ENCODE measurements at places on chromosomes 3 and 15.

GRCh38 chr3:122572940-122573412 lies 4.5 kb upstream of the PARP15 start:
- DNase-seq: peak; percentile 64

DNA sequence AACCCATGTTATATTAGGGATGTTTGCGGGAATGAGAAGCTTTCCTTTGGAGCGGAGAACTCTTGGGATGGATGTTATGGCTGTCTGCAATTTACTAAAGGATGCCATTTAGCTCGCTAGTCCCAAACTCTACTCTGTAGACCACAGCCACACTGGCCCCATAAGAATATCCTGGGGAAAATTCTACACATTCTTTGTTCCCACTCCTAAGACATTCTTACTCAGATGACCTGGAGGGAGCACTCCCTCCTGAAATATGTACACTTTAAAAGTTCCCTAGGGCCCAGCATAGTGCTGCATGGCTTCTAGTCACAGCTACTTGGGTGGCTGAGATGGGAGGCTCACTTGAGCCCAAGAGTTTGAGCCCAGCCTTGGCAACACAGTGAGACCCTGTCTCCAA lies 288.7 kb upstream of the RORA start:
- DNase-seq: no peak

DNA sequence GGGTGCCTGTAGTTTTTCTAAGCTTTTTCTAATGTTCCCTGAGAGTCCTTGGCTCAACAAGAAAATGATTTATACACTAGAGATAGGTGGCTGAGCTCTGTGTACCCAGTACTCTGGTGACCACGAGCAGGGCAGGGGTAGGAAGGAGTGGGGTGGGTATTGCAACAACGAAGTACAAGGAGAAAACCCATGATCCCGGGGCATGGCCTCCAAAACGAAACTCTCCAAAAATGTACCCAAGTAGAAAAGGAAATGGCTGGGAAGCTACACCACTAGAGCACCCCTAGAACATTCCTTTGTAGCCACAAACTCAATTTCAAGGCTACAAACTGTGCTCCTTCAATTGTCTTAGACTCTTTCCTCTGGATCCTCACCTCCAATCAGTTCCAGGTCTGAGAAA lies 138.9 kb downstream of the DUT start:
- no peak for DNase-seq

GRCh38 chr15:30954674-30955073 lies 36.8 kb downstream of the MTMR10 start:
- DNase-seq: no peak

DNA sequence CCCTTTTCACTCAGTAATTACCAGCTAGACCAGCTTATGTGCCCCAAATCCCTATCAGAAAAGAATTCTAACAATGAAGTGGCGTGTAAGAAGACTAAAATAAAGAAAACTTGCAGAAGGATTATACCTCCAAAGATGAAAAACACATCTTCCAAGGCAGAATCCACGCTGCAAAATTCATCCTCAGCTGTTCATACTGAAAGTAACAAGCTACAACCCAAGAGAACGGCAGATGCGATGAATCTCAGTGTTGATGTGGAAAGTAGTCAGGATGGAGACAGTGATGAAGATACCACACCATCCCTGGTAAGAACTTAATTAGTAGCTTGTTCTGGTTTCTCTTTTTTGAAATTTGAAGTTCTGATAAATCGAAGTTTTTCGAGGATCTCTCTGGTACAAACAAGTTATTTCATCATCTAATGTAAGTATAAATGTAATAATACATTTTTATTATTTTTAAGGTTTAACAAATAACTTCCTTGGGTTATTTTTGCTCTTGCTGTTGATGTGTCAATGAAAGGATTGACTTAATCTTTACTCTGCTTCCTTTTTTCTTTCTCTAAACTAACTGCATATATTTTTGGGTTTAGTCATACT lies 1.4 kb downstream of the WDR76 start:
- peak; percentile 72 for DNase-seq

- DNase-seq: no peak
Measured at GRCh38 chr3:89488800-89489580, 381.6 kb downstream of the EPHA3 start.

DNA sequence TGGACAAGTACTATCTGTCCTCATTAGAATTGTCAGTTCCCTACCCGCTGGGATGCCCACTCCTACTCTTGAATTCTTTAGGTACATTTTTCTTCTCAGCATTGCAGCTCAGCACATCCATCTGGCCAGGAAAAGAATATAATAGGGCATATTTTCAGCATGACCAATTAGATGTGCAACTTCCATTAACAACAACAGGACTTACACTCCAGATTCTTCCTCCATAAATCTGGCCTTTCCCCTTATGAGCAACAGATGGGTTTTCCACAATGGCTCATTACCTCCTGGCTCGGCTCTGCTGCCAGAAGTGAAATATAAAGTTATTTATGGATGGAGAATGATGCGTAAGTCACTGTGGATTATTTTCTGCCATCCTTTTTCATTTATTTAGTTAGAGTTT lies 443.8 kb upstream of the TGFBR2 start:
- DNase-seq: no peak

DNA sequence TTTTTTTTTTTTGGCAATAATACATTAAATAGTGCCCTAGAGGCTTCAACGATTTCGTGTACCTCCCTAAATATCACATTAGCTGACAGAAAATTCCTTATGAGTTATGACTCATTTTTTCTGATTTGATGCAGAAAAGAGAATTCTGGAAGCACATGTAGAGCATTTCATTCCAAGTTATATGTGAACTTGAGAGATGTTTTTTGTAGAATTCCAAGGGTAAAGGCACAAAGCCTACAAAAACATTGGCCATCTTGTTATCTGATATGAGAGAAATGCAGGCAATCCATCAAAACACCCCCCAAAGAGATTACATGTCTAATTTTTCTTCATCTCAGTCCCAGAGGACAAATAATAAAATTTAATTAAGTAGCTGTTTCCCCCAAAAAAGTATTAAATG lies 6.7 kb upstream of the PFN2 start:
- no peak for DNase-seq

- no peak for DNase-seq
Measured at GRCh38 chr15:78951841-78952238, 7.0 kb upstream of the CTSH start.

DNA sequence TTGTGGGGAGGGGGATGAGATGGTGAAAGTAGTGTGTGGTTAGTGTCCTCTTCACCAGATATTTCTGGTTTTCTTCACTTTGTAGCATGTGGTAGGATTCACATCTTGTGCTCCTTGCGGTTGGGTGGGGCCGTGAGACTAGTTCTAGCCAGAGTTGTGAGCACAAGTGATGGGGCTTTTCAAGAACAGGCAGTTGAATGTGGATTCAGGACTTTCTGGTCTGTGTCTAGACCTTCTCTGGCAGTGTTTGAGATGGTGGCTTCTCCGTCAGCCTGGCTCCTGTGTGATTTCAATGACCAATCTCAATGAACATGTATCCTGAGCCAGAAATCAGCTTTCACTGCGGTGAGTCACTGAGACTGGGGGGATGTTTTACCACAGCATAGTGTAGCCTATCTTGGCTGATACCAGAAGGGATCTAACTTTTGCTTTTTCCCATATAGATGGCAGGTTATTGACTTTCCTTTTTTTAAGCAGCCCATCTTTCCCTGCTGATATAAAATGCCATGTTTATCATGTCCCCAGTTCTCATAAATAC lies 82.6 kb downstream of the RPLP1 start:
- DNase-seq: no peak

GRCh38 chr3:101846709-101847108 lies 2.6 kb upstream of the NFKBIZ start:
- DNase-seq: no peak

- DNase-seq: no peak
Measured at GRCh38 chr3:149215515-149215914, 6.1 kb downstream of the CP start.

DNA sequence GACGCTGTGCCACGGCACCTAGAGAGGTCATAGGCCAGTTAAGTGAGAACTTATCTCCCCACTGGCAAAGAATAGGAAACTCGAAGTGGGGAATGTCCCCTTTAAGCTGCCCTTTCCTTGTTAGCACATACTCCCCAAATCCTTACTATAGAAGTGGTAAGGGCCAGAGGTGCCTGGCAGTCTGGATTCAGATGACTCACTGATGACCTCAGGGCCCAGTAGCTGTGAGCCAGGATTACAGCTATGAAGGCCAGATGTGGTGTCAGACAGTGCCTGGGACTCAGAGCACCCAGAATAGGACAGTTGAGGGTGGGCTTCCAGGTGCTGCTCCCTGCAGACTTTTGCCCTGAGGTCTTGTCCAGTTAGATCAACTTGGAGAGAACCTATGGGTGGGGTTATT lies 37.7 kb downstream of the PDIA5 start:
- no peak for DNase-seq

- DNase-seq: no peak
Measured at GRCh38 chr15:31283043-31283442, 43.6 kb upstream of the KLF13 start.

- DNase-seq: no peak
Measured at GRCh38 chr3:58012302-58012701, 4.1 kb downstream of the FLNB start.

- no peak for DNase-seq
Measured at GRCh38 chr15:48566668-48567067, 78.8 kb downstream of the FBN1 start.

GRCh38 chr3:12190832-12191231 lies 32.1 kb upstream of the TIMP4 start:
- DNase-seq: no peak
